NCI-H1105 (cell line): ENCODE measurements at places on chromosomes 2 and 18.

DNA sequence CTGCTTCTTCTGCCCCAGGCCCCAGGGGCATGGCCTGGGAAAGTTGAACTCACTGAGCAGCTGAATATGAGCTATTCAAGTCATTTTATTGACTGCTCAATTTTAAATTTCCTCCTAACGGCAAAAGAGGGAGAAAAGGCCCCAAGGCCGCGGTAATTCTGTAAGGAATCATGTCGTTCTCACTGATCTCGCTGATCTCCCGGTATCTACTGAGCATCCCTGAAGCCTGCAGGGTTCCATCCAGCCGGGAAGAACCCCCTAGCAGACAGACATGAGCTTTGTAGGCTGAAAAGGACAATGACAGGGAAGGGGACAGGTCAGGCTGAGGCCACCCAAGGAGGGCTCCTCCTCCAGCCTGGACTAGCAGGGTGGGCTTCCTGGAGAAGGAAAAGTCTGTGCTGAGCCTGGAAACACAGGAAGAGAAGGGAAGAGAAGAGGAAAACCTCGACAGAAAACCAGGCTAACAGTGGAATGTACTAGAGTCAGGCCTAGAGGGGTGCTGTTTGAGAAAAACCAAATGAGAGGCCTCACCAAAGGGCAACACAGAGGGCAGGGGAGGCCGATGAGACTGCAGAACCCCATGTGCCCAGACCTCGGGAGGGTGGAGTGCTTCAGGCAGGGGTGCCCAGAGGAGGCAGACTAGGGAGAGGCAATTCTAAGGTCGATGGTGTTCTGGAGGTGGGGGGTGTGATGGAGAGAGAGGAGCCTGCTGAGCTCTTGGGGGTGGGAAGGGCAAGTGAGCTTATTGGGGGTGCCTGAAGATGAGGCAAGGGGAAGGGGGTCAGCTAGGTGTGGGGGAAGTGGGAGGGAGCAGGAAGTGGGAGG, 2.9 kb upstream of the NPPC start:
- DNase-seq, result no peak

DNA sequence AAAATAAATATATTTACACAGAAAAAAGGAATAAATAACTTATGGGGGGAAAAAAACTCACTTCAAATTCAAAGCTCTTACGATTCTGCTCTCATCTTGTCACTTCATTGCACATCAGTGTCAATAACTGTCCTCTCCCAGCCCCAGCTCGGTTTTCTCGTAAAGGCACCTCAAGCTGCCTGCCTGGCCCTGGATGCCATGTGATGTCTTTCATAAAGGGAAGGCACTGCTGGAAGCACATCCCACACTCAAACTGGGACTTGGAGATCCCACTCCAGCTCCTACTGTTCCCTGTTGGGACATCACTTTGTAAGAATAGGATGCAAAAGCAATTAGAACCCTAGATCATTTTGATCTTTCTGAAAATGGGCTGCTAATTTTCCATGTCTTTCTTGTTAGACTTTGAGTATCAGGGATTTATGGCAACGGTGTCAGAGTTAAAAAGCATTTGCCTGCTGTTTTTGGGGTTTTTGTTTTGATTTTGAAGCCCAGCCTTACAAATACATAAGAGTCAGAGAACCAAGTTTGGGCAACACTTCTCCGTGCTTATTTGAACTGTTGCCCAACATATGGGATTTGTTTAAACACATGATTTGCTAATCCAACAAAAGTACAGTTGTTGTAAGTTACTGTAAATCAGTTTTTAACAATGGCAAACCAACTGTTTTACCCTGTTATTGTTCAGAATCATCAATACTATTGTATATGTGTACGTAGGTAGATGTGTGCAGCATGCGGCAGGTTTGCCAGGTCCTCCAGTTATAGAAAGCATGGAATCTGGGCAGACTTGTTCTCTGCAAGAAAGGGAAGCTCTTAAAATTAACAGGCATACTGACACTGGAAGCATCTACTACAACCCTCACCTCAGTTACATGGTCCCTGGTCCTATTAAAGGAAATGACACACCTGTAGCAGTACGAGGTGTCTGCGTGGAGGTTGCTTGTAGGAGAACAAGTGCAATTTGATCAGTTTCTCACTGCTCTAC, 20.6 kb downstream of the SERTAD2 start:
- no peak for DNase-seq

DNA sequence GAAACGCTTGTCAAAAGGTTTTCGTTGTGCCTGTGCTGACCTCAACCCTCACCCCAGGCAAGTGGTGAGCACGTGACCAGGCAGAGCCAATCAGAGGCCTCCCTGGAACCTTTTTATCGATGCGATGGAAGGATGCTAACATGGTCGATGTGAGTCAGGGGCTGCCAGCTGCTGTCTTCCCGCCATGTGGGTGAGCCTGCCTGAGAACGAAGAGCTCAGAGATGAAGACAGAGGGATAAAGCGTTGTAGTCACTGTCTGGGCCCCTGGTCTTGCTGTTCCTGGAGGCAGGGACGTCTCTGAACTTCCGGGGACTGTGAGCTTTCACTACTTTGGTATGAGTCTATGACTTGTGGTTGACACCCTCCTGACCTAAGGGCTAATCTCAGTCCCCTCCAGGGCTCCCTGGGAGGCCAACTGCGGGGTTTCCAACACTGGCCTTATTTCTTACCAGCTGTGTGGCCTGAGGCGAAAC, 18.6 kb downstream of the DNMT3A start:
- no peak for DNase-seq

- no peak for DNase-seq
These were observed 109.6 kb upstream of the SCG2 start for GRCh38 chr2:223711596-223712326.
